ENCODE measurements at places on chromosomes 2 and 18.

GRCh38 chr2:24287171-24287570, 73.2 kb downstream of the ITSN2 start:
- DNase-seq: no peak

- DNase-seq: no peak
These were observed 144.4 kb upstream of the PIEZO2 start for GRCh38 chr18:11293794-11294193.

DNA sequence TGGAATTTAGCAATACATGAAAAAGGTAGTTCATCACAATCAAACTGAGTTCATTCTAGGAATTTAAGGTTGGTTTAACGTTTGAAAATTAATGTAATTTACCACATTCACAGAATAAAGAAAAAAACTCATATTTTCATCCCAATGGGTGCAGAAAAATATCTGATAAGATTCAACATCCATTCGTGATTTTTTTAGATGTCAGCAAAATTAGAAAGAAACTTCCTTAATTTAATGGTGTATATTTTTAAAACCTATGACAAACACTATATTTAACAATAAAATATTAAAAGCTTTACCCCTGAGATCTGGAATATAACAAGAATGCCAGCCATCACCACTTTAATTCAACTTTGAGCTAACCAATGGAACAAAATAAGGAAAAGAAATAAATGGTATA, 208.7 kb upstream of the CHAC2 start:
- DNase-seq: no peak

GRCh38 chr2:715038-715437, 37.8 kb upstream of the TMEM18 start:
- no peak for DNase-seq

DNA sequence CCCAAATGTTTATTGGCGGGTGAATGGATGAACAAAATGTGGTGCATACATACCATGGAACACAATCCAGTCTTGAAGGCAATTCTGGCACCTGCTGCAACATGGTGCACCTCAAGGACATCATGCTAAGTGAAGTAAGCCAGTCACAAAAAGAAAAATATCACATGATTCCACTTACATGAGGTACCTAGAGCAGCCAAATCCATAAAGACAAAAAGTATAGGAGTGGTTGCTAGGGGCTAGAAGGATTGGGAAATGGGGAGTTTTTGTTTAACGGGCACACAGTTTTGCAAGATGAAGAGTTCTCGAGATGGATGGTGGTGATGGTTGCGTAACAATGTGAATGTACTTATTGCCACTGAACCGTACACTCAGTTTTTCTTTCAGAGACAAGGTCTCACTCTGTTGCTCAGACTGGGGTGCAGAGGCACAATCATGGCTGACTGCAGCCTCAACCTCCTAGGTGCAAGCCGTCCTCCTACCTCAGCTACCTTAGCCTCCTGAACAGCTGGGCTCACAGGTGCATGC, 90.9 kb upstream of the CERS6 start:
- DNase-seq: no peak

- no peak for DNase-seq
These were observed 39.2 kb downstream of the GREB1 start for GRCh38 chr2:11572996-11573395.

- DNase-seq: no peak
These were observed 25.5 kb downstream of the CENPO start for GRCh38 chr2:24818721-24819167.

DNA sequence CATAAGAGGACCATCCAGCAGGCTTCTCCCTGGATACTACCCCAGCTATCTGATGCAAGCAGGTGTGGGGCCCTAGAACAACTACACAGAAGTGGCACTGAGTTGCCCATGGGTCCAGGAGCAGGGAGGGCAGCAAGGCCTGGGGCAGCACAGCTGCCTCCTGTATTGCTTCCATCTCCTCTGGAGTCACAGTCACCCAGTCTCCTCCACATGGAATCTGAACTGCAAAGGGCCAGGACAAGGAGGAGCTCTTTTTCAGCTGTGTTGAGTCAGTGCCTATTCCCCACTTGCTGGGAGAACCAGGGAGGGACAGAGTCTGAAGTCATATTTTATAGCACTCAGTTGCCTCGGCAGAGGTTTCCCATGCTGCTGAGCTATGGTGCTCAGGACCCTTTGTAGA, 67.9 kb upstream of the ALPP start:
- DNase-seq: no peak

DNA sequence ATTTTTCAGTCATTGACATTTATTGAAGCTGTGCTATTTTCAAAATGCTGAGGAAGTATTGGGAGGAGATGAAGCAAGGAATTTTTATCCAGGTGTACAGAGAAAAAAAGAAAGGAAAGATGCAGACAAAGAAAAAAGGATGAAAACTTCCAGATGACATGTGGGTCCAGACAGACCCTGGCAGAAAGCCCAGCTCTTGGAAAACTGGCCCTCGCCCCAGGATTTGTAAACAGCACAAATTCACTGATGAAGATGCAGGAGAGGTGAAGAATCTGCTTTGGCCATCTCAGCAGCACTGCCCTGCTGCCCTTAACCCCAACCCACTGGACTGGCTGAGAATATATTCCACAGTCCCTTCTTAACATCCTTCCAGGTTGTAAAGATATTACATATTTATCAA, 12.5 kb downstream of the TACR1 start:
- no peak for DNase-seq

DNA sequence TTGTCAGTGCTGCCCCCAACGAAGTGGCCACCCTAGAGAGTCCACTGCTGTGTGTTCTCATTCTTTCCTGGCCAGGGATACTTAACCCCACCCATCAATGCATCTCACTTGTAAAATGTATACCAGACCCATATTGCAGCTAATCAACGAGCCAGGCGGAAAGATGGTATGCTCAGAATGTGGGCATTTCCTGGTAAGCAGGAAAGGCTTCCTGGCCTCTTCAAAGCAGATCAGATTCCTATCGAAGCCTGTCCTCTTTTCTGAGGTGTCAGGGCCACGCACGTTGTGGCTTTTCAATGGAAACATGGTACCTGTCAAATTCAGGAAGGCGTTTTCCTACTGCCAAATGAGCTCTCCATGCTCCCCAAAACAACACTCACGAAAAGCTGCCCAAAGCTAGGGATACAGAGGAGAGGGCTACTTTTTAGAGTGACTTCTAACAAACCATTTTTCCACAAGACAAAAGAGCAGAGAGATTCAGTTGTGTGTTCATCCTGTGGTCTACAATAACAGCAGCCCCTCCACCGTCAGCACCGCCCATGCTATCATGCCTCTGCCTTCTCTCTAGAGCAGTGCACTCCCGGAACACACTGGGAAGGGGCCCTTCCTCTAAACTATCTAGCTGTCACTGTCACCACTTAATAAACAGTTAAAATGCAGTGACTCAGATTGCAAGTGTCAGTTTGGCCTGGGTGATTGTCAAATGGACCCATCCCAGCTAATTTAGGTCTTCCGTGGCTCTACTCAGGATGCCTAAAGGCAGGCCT, 535.1 kb downstream of the RNF144A start:
- DNase-seq: no peak

DNA sequence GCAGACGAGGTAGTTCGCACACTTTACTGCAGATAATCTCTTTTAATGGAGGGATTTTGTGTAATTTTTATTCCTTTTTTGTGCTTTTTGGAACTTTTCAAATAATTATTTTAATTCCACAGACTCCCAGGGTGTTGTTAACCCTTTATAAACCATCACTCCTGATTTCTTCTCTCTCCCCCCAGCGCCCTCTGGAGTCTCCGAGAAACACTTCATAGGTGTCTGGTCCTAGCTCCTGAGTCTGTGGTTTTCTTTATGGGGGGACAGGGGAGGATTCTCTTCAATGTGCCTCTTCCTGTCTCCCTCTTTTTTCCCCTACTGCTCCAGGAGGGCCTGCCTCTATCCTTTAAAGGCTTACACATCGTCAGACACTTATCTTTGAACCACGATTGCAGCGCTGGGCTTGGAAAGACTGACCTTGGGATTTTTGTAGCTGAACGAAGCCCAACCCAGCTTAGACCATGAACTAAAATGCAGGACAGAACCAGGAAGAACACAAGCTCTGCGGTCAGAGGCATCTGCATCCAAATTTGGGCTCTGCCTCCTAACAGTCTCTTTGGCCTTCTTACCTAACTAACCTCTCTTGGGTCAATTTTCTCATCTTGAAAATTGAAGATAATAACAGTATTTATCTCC, 7.1 kb upstream of the PKDCC start:
- DNase-seq: no peak

DNA sequence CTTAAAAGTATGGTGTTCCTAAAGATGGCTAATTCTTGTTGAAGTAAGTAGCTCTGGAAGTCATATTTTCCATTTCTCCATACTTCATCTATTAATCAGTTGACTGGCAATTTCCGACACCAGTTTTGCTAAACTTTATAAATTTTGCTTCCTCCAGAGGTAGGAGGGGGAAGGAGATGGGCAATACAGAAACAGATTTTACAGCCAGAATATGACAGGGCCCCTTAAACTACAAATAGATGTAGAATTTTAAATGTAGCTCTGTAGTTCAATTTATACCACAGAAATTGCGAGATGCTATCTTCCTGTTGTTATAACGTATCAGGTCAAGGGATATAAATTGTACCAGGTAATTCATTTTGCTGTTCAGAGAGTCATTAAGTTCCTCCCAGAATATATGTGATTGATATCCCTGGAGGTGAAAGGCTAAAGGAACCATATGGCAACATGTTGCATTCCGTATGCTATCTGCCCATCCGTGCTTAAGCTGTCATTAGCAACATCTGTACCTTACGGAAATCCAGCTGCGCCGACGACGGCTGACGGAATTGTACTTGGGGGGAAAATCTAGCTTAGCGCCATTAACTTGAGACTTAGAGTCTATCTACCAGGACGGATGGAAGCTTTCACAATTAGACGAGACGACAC, 8.4 kb upstream of the NR4A2 start:
- no peak for DNase-seq

DNA sequence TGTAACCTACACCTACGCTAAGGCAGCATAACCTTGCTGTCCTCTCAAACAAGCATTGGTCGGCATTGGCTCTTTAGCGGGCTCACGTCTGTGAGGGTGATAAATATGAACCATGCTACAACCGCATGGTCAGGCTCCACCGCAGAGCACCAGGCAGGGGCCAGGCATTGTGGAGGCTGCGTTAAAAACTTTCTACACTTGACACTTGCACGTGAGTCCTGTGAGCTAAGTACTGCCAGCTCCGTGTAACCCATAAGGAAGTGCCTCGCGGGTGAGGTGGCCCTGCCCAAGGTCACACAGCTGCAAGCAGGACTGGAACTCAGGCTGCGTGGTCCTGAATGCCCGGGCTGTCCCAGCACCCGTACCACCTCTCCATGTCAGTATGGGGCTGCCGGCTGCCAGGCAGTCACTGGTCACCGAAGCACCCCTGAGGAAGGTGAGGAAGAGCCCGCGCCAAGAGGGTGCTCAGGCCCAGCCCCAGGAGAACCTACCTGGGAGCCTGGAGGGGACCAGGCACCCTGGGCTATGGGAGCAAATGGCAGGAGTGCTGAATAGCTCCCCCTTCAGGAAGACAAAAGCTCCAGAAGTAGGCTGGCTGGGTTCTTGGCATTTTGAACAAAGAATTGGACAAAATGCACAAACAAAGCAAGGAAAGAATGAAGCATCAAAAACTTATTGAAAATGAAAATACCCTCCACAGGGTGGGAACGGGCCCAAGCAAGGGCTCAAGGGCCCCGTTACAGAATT, 271.1 kb upstream of the RAB6C start:
- no peak for DNase-seq

- DNase-seq: peak; percentile 65
These were observed 44.2 kb downstream of the GLI2 start for GRCh38 chr2:120779781-120780283.

DNA sequence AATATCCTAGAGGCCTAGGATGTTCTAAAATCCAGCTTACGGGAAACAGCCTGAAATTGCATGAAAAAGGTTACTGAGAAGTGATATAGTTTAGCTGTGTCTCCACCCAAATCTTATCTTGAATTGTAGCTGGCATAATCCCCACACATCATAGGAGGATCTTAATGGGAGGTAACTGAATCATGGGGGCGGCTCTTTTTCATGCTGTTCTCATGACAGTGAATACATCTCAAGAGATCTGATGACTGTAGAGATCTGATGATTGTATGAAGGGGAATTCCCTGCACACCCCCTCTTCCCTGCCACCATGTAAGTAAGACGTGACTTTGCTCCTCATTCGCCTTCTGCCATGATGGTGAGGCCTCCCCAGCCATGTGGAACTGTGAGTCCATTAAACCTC, 385.6 kb upstream of the ID2 start:
- DNase-seq: no peak

DNA sequence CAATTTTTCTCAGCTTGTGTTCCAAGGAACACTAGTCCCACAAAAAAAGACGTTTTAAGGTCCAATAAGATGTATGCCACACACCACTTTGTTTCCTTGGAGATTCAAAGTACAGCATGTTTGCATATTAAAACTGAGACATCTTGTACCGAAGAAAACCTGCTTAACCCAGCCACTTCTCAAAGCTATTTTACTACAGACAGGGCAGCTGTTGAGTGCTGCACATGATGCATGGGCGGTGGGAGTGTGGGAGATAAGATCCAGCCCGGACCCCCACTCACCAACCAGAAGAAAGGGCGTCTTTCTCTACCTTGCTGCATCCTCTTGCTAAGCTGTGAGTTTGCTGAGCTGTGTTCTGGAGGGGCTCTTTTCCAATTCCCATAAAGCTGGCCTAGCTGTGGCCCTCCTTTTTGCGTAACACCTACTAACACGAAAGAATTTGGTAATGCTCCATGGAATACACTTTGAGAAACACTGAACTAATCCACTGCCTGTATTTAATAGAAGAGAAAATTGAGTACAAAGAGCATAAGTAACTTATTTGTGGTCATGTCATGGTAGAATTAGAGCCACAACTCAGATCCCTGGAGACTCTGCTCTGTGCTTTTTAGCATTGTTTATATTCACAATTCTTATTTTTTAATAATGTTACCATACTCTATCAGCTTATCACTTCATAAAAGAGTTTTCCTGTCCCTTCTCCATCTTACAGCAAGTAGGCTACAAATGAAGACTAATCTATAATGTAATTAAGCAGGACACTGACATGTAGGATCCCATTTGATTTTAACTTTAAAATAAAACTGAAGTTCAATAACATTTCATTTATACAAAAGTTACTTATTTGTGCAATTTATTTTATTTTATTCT, 90.0 kb downstream of the PLEKHM3 start:
- DNase-seq: no peak

GRCh38 chr2:224658780-224659405, 57.3 kb downstream of the CCDC195 start:
- peak; percentile 77 for DNase-seq

DNA sequence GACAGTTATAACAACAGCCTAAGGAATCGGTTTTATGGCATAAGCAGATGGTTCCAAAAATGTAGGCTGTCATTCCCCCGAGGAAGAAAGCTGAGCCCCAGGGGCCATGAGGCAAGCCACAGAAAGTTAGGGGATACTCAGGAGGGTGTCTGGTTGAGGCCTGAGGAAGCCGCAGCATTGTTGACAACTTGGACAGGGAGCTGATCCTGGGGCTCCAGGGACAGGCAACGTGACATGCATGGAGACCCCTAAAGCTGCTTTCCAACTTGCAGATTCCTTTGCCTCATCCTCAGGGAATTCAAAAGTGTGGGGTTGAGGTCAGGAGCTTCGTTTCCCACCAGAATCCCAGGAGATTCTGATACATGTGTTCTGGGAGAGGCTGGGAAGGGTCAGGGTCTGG, 20.9 kb downstream of the CELF4 start:
- DNase-seq: no peak
